ENCODE measurements at places on chromosomes 11 and 22.

DNA sequence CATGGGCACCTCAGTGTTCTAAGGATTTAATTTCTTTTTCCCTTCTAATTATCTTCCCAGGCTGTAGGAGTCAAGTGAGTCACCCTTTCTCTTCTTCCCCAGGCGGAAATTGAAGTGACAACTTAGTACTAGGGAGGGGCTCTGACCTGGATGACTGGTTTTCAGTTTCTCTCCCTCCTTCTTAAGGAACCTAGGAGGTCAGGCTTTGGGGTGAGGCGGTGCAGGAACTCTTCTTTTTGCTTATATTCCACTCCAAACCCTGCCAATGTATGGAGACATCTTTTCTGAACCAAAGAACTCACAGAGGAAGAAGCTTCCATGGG, 12.6 kb downstream of the ZDHHC5 start:
- no peak for DNase-seq

- DNase-seq = no peak
Observed at GRCh38 chr11:83456566-83456965, 170.4 kb upstream of the CCDC90B start.

DNA sequence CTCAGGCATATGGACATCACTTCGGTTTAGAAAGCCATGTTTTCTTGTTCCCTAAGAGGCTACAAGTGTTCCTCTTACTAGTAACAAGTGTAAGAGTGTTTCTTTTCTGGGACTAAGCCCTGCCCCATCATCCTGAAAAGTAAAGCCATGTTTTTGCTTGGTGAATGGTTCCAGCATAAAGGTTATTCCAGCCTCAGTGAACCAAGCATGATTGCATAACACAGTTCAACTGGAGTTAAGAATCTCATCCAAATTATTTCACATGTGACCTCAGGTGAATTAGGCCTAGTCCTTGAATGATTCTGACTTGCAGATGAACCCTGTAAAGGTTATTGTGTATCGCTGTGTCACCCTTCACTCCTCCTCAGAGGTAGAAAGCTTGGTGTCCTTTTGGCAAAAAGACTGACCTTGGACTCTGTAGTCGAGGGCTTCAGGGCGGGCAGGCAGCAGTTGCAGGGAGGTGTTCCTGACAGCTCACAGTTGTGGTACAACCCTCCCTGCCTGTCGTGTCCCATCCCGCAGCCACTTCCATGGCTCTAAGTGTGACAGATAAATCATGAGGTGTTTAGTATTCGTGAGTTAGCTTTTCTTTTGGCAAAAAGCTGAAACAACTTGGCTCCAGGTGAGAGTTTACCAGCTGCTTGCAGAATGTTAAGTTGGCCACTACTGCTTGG, 321.8 kb downstream of the CADM1 start:
- no peak for DNase-seq

DNA sequence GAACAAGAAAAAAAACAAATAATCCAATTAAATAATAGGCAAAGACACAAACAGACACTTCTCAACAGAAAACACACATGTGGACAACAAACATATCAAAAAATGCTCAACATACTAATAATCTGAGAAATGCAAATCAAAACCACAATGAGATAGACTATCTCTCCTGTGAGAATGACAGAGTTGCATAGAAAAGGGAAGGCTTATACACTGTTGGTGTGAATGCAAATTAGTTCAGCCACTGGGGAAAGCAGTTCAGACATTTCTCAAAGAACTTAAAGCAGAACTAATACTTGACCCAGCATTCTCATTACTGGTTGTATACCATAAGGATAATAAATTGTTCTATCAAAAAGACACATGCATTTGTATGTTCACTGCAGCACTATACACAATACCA, 637.8 kb upstream of the LUZP2 start:
- no peak for DNase-seq

- DNase-seq = no peak
Observed at GRCh38 chr22:35274154-35274871, 17.0 kb downstream of the HMGXB4 start.

- DNase-seq = no peak
Observed at GRCh38 chr11:122103321-122103720, 12.7 kb downstream of the BLID start.

- no peak for DNase-seq
Observed at GRCh38 chr11:117805045-117805444, 8.0 kb upstream of the DSCAML1 start.

GRCh38 chr11:14793546-14793945, 98.5 kb downstream of the CYP2R1 start:
- DNase-seq = no peak

DNA sequence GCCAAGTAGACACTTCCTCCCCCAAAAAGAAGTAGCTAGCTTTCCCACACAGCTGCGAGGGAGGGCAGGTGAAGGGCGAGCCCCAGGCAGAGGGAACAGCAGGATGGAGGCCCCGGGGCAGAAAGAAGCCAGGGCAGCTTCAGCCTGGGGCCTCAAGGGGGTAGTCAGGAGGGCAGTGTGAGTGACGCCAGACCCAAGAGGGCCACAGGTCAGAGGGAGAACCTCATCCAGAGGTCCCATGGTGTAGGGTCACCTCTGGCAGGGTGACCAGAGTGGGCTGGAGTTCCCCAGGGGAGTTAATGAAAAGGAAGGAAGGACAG, 9.2 kb downstream of the PRR5 start:
- no peak for DNase-seq

- no peak for DNase-seq
Observed at GRCh38 chr22:43666457-43666856, 145.6 kb downstream of the EFCAB6 start.

- DNase-seq = no peak
Observed at GRCh38 chr11:10640308-10640707, 53.2 kb downstream of the IRAG1 start.

DNA sequence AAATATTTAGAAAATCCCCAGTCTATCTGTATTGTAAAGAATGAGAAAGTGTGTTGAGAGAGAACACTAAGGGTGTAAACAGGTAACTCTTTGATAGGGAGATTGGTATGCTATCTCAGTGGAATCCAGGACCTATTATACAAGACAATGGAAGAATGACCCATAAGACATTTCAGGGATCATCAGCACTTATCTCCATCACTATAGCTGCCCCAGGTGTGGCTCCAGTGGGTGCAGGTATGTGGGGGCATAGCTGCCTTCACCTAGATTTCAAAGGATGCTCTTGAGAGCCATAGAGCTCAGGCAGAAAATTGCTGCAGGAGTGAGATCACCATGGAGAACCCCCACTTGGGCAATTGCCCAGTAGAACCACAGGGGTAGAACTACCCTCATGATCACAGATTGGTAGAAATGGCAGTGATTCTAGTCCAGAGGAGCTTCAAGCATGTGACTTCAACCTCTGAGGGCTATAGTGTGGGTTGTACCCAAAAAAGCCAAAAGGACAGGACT, 252.3 kb upstream of the TBCEL start:
- DNase-seq = no peak

GRCh38 chr11:75858613-75859012, 43.6 kb downstream of the UVRAG start:
- DNase-seq = no peak

GRCh38 chr11:26958005-26958701, 35.8 kb upstream of the FIBIN start:
- DNase-seq = no peak

- DNase-seq = peak; percentile 68
Observed at GRCh38 chr11:43969543-43969942, 27.1 kb downstream of the C11orf96 start.

GRCh38 chr22:46178755-46179505, 28.6 kb downstream of the PPARA start:
- DNase-seq = no peak

GRCh38 chr22:23685205-23685784, 5.5 kb upstream of the RGL4 start:
- DNase-seq = no peak

DNA sequence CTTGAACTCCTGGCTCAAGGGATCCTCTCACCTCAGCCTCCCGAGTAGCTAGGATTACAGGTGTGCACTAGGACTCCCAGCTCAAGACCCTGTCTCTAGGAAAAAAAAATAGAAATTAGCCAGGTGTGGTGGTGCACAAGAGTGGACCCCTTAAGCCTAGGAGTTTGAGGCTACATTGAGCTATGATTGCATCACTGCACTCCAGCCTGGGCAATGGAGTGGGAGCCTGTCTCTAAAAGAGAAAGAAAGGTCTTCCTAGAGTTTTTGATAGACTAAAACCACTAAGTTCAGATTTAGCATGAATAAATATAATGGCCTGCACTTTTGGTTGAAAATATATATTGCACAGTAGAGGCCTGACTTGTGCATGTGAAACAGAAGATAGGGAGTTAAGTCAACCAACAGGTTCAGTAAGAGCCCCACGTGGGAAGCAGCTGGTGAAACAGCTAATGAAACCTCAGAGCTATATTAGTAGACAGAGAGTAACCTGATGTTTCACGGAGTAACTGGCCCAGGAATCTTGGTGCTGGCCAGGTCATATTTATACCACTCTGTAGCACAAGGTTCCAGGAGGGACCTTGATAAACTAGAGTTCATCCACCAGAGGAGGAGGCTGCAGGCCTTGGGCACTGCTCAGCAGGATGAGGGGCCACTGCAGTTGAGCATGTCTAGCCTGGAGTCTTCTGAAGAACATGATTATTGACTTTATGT, 4.6 kb upstream of the MICAL3 start:
- DNase-seq = no peak

DNA sequence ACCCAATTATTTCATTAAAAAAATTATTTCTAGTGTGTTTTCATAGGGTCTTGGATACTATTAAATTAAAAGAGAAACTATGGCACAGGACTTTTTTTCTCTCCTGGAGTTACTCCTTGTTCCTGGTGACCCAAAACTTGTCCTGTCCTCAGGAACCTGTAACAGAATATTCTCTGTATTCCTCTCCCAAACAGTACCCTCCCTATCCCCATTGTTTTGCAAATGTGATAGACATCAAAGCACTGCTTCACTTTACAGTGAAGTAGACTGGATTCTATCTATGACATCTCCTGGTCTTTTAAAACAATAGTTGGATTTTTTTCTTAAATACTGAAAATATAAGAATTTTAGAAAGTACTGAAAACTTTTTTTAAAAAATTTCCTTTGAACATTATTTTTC, 37.2 kb downstream of the FAR1 start:
- DNase-seq = no peak

DNA sequence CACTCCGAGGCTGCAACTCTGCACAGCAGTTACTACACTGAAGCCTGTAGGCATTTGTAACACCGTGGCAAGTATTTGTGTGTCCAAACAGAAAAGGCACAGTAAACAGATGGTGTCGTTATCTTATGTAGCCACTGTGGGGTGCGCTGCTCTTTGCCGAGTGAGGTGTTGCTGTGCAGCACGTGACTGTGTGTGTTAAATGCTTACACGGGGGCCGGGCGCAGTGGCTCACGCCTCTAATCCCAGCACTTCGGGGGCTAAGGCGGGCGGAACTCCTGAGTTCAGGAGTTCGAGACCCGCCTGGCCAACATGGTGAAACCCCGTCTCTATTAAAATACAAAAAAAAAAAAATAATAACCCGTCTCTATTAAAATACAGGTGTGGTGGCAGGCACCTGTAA, 11.5 kb downstream of the ZBED4 start:
- DNase-seq = no peak

DNA sequence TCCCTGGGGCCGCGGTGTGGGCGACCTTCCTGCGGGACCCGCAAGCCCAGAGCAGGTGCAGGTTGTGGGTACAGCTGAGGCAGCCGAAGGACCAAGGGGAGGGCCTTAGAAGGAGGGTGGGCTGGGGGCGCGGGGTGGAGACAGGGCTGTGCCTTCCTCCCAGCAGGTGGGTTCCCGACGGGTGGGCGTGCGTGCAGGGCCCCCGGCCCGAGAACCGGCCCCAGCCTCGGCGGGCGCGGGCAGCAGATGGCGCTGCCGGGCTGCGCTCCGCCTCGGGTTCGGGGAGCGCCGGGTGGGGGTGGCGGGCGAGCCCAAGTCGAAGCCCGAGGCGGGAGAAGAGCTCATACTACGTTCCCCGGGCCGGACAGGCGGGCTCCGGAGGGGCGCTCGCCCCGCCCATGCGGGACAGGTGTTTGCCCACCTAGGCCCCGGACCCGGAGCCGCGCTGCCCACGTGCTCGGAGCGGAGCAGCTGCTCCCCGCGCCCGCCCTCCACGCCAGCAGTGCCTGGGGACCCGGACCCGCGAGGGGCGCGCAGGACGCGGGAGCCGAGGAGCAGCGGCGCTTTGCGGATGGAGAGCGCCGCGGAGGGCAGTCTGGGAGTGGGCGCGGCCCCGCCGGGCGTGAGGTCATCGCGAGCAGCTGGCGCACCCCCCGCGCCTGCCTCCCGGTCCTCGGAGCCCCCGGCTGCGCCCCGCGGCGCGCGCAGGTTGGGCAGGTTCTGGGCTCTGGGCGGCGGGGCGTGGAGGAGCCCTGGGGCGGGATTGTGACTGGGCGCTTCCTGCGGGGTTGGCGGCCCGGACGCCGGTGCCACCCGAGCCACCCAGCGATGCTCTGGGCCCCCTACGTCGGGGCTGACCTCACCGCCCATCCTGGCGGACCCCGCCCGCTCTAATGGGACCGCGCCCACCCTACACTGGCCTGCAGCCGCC, 25.3 kb downstream of the DUSP8 start:
- no peak for DNase-seq

- no peak for DNase-seq
Observed at GRCh38 chr11:78465169-78465942, 47.7 kb upstream of the GAB2 start.

GRCh38 chr11:69193151-69193550, 37.4 kb downstream of the SMIM38 start:
- DNase-seq = no peak

GRCh38 chr11:115193914-115194801, 310.1 kb downstream of the CADM1 start:
- DNase-seq = no peak

- DNase-seq = no peak
Observed at GRCh38 chr11:69654001-69654659, 13.2 kb downstream of the CCND1 start.

DNA sequence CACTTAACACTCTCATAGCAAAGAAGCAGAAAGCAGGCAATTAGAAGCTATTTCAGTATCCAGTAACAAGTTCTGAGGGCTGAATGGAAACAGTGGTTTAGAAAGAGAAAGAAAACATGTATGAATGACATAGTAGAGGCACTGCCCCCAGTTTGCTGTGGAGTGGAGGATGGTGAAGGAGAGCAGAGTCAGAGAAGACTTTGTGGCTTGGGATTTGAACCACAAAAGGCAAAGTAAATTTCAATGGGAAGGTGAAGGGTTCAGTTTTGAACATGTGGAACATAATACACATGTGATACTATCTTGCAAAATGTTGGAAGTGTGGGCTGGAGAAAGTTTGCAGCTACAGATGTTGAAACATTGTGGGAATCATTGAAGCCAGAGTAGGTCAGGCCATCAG, 81.4 kb downstream of the SNX19 start:
- DNase-seq = no peak

- DNase-seq = no peak
Observed at GRCh38 chr11:82234256-82234655, 499.4 kb downstream of the FAM181B start.

GRCh38 chr22:35322126-35322525, 22.4 kb downstream of the TOM1 start:
- peak; percentile 64 for DNase-seq
